ENCODE measurements at places on chromosomes 12 and 14.

DNA sequence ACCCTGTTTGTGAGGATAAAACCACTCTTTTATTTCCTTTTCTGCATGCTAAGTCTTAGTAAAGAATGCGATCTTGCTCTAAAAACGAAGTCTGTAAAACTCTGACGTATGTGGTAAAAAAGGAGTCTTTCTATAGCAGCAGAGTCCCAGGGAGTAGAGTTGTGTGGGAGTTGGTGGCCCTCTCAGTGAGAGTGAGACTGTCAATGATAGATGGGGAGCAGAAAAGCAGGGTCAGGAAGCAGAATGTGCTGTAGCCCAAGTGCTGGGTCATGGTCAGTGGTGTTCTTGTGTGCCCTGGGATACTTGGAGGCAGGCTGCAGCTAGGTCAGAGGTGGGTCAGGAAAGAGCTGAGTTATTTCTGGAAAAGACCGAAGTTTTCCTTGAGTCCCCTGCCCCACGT is 20.3 kb upstream of the GPR33 start:
- no peak for DNase-seq

GRCh38 chr12:92065018-92065499 is 80.6 kb downstream of the BTG1 start:
- DNase-seq, result no peak

- no peak for DNase-seq
These were observed 42.5 kb downstream of the JDP2 start for GRCh38 chr14:75470238-75470797.

GRCh38 chr12:106865683-106866082 is 90.0 kb upstream of the TMEM263 start:
- DNase-seq, result no peak

DNA sequence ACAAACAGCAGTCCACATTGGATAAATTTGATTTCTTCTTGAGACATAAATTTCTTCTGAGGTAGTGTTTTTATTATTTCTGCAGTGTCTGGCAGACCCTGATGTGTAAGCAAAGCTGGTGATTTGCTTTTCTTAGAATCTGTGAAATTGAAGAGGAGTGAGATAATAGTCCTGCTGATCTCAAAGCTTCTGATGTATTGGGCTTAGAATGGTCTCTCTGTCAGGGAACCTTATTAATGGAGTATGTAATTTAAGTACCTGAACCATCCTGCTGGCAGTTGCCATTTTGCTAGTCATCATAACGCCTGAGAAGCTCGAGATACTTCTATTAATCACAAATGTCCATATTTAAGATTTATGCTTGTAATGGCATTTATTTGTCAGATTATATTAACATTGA is 464.5 kb upstream of the PRICKLE1 start:
- no peak for DNase-seq

Measured in cerebellar nuclear complex (tissue), 1 donor.